ENCODE measurements at places on chromosomes 16 and 17. TPM values are rescaled to one million over a fixed set of nuclear protein-coding genes. Genes with fewer than 3 reads are reported as not detected.

GRCh38 chr17:73576556-73577098 is 67.6 kb downstream of the SDK2 start:
- peaks cover 16% of the 10 kb centered on the region for H3K27me3 ChIP-seq
- no peak overlapping the region for H3K4me3 ChIP-seq
- H3K27ac ChIP-seq, result no peak overlapping the region
- no peaks in the 10 kb centered on the region for H3K36me3 ChIP-seq
- no peak for DNase-seq

DNA sequence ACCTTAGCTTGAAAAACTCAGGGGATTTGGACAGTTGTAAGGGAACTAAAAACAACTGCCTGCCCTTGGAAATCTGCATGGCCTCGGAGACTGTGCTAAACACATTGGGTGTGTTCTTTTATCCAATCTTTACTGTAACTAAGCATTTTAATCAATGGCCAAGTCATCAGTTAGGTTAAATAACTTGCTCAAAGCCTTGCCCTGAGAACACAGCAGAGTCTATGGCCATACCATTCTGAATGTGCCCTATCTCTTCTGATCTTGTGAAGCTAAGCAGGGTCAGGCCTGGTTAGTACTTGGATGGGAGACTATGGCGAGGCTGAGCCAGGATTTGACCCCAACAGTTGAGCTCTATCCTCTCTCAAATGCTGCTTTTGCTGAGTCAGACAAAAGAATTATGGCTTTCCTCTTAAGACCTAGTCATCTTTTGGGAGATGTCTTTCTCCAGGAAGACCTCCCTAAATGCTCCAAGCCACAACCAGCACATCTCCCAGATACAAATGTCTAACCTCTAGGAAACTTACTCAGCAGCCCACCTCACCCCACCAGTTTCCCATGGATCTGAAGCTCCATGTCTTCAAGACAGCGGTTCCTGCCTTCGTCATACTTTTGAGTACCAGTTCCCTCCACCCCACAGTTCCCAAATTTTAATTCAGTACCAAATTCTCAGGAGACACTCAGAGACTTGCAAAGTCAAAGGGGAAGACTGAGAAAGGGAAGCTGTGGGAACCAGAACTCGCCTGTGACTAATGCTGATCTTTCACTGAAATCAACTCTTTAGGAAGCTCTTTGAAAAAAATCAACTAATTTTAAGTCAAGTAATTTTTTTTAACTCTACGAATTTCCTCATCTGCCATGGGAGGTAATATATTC is 336.1 kb downstream of the MAF start:
- H3K36me3 ChIP-seq, result no peaks in the 10 kb centered on the region
- H3K27ac ChIP-seq, result no peak overlapping the region
- no peak overlapping the region for H3K4me3 ChIP-seq
- no peaks in the 10 kb centered on the region for H3K4me1 ChIP-seq

GRCh38 chr16:67703626-67704025 is 15.5 kb downstream of the GFOD2 start:
- H3K36me3 ChIP-seq, result 0 out of 3 replicates have a peak, but pooled peaks cover 3% of the 10 kb centered on the region
- H3K4me3 ChIP-seq, result no peak overlapping the region
- H3K27me3 ChIP-seq, result no peaks in the 10 kb centered on the region
- H3K4me1 ChIP-seq, result no peaks in the 10 kb centered on the region

The IGFALS gene
- total RNA-seq, result not detected
